ENCODE measurements at places on chromosomes 16 and 17.
A peak's percentile ranks its signal among the peaks of the same experiment; 100 is the strongest.

GRCh38 chr16:12159028-12159427 lies 182.5 kb downstream of the SNX29 start:
- DNase-seq, result no peak

DNA sequence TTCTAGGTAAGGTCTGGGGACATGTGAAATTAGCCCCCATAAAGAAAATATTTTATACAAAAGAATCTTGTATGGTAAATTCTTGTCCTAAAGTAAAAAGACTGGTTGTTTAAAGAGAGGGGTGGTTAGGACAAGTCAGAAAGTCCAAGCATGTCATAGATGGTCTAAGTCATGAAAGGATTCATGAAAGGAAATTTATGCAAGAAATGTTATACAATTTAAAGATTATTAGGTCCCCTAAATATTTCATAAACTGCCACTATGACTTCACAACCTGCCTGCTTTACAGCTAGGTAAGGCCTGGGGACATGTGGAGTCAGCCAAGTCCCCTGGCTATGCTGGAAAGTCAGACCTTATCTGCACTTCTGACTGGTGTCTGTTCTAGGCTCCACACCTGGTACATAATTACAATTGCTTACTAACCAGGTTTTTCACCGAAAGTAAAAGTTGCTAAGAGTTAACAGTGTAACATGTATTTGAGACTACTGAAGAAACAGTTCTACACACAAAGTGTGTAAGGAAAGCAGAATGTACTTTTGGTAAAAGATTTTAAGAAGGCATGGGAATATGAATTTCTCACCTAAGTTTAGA lies 17.0 kb downstream of the N4BP1 start:
- DNase-seq, result no peak

- DNase-seq, result no peak
Measured at GRCh38 chr17:66531851-66532295, 229.5 kb downstream of the PRKCA start.

DNA sequence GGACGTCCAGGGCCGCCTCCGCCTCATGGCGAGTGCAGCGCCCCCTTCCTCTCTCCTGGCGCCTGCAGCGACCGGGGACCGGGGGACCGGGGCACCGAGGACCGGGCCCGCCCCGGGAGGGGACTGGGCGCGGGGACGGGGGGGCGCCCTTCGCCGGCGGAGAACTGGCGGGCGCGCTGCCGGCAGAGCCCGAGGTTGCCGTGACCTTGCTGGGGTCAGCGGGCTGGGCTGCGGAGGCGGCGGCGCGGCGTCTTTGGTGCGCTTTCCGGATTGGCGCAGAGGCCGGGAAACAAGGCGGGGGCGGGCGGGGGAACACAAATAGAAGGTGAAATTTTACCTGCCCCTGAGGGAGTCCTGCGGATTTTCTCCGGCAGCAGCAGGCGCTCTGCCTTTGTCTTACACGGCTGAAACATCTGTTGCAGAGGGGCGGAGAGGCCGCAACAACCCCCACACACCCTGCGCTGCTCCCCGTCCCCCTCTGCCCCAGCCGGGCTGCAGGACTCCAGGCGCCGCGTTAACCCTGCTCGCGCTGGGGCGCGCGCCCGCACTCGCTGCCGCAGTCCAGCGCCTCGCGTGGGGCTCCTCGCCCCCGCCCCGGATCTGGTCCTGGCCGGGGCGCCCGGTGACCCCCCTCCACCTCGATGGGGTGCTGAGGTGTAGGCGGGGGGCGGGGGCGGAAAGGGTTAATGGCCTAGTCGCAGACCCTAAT lies 53.5 kb downstream of the SREBF1 start:
- peak; percentile 24 for DNase-seq

DNA sequence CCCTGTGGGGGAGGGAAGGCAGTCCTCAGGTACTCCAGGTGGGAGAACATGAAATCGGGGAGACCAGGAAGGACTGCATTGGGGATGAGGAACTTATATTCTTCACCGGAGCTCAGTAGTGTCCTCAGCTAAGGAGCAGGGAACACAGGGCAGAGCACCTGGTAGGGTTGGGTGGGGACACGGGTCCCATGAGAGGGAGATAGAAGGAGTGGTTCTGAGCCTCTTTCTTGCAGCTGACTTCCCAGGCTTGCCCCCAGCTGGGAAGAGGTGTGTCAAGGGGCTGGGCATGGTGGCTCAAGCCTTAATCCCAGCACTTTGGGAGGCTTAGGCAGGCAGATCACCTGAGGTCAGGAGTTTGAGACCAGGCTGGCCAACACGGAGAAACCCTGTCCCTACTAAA lies 2.1 kb downstream of the FHOD1 start:
- no peak for DNase-seq

DNA sequence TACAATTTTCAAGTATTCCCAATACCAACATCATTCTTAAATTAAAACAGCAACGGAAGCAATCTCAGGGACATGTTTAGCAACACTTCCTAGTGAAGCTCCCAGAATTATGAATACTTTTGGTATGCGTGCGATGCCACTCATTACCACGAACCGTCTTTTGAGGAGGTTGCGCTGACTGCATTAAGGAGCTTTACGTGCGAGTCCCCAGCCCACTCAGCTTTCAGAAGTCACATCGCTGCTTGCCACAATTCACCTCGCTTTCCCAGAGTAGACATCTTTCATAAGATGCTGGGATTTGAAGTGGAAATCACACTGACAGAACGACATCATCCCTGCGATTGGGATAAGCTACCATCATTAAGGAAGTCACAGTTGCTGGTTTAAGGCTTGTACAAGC lies 441.6 kb upstream of the HSBP1 start:
- DNase-seq, result no peak

DNA sequence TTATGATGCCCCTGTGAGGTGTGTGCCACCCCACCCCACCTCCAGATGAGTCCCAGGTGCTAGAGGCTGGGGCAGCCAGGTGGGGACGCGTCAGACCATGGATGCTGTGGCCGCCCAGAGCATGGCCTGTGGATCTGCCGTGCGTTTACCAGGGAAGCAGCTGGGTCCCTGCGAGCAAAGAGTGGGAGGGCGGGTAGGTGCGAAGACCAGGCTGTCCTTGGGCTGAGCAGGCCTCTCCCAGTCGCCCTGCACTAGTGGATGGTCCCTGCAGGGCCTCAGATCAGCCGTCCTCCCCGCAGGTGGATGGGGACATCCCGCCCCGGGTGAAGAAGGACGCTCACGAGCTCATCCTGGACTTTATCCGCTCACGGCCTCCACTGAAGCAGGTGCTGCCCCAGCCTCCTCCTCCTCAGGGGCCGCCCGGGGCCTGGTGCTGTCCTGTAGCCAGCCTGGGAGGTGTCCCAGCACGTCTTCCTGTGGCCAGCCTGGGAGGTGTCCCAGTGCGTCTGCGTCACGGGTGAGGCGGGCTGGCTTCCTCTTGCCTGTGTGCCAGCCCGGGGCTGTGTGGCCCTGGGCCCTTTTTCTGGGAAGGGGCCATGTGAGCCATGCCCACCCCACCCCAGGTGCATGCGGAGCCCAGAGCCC lies 18.0 kb upstream of the TCF25 start:
- DNase-seq, result no peak

DNA sequence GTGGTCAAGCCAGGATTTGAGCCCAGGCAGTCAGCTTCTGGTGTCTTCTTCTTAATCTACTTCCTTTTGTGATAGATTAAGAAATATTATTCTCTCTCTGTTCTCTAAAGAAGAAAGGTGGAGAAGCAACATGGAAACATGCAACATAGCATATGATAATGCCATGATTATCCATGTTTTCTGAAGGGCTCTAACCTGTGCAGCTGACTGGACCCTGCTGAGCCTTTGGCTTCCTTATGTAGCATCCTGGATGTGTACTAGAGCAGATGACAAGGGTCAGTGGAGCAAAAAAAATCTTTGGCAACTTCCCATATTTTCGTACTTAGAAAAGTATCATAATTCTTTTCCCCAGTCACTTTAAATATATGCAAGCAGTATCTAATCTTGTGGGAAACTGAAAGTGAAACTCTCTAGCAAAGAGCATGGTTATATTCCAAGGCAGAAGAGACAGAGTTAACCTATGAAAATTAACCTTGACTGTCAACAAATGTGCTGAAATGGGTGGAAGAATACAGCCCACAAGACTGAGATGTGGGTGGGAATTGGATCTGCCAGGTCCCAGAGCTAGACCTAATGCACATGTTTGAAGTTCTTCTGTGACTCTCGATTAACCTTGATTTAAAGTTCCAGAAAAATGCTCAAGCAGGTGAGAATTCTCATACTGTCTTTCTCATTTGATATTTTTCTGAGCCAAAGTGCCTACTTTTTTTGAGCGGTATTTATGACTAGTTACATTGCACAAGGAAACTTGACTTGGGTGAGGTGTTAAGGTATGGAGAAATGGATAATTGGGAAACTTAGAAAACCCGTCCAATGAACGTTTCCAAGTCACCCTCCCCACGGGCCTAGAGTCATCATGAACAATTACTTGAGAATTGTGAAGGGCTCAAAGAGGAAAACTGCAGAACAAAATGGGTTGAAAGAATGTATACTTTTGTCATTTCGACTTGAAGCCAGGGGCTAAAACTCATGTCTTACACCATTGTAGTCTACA lies 248.6 kb downstream of the FTO start:
- DNase-seq, result no peak

GRCh38 chr16:576823-577201 lies 7.0 kb downstream of the PIGQ start:
- no peak for DNase-seq

GRCh38 chr16:27476240-27476639 lies 73.5 kb downstream of the GTF3C1 start:
- DNase-seq, result no peak

- DNase-seq, result no peak
Measured at GRCh38 chr16:47013910-47014309, 40.4 kb upstream of the DNAJA2 start.

DNA sequence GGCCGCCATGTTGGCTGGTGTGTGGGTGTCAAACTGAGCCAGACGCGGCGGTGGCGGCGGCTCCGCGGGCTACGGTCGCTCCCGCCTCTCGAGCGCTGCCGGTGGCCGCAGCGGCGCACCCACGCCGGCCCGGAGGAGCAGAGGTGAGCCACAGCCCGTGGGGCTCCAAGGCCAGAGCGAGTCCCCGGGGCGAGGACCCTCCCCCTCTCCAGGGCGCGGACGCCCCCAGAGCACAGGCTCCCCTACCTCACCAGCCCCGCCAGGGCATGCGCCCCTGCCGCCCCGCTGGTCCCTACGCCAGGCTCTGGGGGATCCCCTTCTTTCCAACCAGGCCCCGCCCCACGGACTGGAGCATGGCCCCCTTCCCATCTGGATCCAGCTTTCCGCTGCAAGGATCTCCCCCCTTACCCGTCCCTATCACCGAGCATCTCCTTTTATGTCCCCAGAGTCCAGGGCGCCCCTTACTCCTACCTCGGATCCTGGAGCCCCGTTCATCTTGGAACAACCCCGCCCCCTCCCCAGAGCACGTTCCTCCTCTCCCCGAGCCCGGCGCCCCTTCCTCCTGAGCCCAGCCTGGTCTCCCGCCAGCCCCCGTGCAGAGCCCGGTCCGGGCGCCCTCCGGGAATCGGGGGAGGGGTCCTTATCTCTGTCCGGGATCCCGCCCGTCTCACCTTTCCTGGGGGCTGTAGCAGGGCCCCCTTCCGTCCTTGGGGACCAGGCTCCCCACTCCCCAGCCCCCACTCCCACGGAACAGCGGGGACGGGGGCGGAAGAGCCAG lies 412 bp downstream of the EPN2 start:
- DNase-seq, result peak; percentile 49

- DNase-seq, result no peak
Measured at GRCh38 chr17:61967729-61968128, 39.9 kb upstream of the INTS2 start.

DNA sequence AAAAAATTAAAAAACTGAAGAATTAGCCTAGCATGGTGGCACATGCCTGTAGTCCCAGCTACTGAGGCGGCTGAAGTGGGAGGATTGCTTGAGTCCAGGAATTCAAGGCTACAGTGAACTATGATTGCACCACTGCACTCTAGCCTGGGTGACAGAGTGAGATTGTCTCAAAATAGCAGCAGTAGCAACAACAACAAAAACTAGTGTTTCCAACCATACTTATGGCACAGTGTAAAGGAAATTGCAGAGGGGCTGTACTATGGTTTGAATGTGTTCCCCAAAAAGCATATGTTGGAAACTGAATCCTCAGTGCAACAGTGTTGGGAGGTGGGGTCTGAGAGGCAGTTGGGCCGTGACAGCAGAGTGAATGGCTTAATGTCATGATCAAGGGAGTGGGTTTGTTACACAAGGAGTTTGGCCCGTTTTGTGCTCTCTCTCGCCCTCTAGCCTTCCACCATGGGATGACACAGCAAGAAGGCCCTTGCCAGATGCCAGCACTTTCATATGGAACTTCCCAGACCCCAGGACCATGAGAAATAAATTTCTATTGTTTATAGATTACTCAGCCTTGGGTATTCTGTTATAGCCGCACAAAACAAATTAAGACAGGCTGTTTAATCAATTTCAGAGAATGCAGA lies 70.0 kb downstream of the PGS1 start:
- no peak for DNase-seq

DNA sequence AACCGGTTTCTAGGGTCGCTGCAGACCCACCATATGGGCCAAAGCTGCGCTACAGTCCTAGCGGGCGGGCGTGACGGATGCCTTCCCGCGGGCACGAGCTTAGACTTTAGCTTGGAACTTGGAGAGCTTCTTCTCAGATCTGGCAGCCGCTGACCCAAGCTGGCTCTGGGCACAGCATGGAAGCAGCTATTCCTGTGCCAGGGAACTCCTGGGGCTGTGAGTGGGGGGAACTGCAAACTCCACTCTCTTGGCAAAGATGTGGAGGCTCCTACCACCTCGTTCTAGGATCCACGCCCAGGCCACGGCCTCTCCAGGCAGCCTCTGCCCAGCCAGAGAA lies 8.8 kb downstream of the FAAP100 start:
- DNase-seq, result no peak

GRCh38 chr17:76686538-76687297 lies 24.0 kb downstream of the MXRA7 start:
- DNase-seq, result no peak

DNA sequence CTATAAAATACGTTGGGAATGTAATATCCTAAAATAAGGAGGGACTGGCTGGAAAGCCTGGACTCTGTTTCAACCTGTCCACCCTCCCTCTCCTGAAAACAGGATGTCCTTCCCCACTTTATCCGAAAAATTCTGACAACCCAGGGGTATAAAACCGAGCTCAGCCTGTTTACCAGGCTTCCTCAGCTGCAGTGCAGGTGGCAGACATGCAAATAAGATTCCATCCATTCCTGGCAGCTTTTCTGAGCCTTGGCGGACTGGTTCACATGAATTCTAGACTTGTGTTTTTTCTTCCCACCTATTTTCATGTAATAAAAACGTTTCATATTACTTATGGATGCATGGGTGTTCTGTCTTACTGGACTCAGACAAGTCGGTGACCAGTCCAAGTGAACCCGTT lies 479.3 kb downstream of the KCNJ18 start:
- no peak for DNase-seq

DNA sequence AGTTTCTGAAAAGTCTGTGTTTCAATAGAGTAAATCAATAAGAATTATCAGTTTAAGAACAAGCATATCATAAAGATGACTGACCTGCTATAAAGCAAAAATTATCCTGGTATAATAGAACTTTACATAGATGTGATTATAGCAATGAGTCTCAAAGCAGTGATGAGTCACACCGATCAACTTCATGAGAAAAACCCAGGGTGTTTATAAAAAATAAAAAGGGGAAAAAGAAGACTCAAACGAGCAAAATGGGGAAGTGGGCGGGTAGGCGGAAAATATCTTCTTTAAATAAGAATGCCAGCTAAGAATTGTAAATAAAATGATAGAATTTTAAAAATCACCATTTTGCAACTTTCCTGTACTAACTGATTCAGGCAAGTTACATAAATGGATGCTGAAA lies 46.8 kb downstream of the BRIP1 start:
- DNase-seq, result no peak
